GM18507 (cell line): ENCODE measurements at places on chromosomes 2 and 18.

DNA sequence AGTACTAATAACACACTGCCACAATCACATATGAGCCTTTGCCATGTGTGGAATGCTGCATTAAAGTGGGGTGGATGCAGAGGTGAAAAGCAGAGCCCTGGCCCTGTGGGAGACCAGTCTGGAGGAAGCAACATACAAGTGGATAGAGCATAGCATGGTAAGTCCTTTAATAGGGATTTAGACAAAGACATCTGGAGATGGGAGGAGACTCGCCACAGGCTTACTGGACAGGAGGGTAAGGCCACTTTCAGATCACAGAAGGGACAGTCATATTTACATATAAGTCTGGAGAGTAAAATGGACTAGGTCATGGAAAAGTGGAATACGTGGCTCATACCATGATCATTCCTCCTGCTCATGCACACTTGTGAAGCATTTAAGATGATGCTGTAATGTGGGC, 84.3 kb downstream of the PPP1R1C start:
- no peak for DNase-seq

GRCh38 chr2:53969968-53970723, 647 bp downstream of the PSME4 start:
- DNase-seq: no peak

DNA sequence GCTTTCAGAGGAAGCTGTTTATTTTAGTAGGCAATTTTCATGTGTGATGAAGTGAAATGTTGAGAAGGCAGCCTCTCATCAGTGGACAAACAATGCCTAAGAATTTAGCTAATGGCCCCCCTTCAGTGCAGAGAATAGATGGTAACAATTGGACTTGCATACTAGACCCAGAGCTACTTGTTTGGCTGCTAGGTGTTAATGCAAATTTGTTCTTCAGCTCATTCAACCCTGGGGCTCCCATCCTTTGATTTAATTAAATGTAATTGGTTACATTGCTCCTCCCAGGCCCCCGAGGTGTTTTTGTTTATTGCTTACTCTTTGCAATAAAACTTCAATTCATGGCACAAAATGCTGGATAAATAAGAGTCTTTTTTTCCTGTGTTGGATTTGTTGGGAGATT, 68.6 kb downstream of the CAMKMT start:
- no peak for DNase-seq

DNA sequence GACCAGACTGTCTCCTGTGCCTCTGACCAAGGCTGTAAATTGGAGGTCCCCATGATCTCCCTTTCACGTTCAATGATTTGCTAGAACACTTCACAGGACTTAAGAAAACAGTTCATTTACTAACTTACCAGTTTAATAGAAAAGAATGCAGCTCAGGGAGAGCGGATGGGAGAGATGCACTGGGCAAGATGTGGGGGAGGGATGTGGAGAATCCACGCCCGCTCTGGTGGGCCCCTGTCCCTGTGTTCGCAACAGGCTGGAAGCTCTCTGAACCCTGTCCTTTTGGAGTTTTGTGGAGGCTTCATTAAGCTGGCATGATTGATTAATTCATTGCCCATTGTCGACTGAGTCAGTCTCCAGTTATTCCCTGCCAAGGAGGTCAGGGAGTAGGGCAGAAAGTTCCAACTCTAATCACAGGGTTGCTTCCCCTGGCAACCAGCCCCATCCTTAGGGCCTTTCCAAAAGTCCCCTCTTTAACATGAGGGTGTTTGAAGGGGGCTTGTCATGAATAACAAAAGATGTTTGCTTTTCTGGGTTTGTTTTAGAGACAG, 257.1 kb downstream of the ACKR3 start:
- DNase-seq: no peak

DNA sequence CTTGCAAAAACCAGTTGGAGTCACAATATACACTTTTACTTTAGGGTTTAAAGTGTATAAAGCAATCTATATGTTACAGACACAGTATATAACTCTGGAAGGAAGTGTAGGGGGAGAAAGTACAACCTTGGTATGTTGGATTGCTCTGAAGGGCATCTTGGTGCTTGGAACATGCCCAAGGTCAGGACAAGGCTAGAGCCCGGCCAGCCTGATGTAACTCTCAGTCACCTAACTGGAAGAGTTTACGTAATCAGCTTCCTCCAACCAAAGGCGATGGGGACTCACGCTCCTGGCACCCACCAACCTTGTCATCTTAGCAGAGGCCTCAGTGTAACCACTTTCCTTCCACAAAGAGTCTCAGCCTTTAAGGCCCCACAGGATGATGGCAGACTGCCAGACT, 181.1 kb upstream of the ACAA2 start:
- no peak for DNase-seq
